ENCODE measurements at places on chromosomes 4 and X.

GRCh38 chrX:3154386-3154975 lies 113.2 kb downstream of the ARSF start:
- DNase-seq = no peak

DNA sequence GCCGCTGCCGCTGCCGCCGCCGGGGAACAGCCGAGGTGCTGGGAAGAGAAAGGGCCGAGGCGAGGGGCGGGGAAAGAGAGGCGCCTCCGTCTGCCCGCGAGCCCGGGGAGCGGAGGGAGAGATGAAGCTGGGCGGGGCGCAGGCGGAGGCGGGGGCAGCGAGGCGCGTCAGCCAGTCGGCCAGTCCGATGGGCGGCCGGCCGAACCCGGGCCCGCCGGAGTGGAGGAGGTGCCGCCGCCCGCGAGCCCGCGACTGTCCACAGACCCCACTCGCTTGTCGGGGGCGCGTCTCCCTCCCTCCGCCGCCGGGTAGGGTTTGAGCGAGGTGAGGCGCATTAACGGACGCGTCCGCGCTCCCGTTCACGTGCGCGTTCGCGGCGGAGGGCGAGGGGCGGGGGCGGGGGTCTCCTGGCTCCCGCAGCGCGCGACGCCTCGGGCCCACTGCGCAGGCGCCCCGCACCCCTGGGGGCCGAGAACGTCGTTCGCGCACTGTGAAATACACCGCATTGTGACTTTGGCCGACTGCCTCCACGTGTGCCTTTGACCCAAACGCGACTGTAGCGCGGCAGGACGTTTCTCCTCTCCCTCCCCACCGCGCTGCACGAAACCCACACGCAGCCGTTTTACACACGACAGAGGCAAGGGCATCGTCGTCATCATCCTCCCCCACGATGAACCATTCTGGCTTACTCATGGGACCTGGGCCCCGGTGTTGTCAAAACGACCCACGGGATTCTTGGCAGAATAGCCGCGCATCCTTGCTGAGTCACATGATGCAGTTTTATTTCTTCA lies at the start of gene NUDT11:
Gene NUDT11, minus strand, starts transcription at position 92 of the 791 bp plus-strand sequence. CDS start 148 bp downstream, outside the sequence.
- no peak for DNase-seq

DNA sequence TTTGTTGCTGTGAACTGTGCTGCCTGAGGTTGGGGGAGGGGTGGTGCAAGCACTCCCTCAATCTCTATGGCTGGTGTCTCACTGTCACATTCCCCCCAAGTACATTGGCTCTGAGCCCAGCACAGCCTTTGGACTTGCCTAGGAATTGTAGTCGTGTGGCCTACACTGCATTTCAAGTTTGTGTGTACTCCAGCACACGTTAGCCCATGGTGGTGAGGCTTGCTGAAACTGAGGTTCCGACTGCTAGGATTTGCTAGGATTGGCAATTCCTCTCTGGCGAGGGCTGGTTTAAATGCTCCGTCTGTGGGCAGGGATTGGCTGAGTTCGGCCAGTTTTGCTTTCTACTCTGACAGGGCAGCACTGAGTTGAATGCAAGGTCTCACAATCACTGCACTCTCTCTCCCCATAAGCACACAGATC lies 121.7 kb upstream of the CXXC4 start:
- DNase-seq = no peak

DNA sequence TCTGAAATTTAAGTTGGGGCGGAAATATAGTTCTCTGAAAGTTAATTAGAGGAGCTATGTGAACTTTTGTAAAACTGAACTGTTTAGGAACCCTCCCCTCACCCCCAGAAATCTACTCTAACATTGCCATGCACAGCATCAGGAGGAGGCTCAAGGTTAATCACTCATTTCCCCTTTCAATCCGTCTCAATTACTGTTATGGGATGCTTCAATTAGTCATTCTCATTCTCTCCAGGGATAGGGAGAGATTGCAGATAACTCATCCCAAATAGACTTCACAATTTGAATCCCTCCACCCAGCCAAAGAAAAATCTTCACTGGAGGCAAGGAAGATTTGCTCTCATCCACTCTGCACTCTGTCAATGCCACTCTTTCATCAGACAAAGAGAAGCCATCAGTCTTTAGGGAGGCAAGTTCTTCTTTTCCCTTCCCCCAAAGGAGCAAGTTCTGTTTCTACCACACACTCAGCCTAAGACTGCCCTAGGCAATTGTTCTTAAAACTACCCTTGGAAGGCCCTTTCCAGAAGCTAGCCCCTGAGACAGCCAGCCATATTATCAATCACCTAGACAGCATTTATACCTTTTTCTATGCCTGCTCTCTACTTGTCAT lies 140.4 kb downstream of the SLC10A7 start:
- DNase-seq = no peak

DNA sequence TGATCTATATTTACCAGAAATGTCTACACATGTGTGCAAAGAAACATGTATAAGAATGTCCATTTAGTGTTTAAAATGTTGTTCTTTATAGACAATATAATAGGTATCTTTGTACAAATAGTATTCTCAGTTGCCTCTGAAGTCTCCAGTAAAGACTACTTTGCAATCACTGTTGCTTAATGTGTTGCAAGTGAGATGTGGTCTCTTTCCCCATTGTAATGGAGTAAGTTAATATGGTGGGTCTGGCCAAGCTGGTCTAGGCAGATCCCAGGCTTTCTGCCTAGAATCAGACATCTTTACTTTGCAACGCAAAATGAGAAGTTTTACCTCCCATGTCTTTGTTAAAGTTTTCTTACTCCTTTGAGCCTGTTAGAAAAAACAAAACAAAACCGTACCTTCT lies 144.8 kb downstream of the GABRA3 start:
- no peak for DNase-seq

Measured in stimulated activated CD8-positive, alpha-beta memory T cell treated with anti-CD3 and anti-CD28 coated beads, Interleukin-2, amount 100 ng/mL, for 1 hour (primary cell).